ENCODE measurements at places on chromosomes 16 and 17.

DNA sequence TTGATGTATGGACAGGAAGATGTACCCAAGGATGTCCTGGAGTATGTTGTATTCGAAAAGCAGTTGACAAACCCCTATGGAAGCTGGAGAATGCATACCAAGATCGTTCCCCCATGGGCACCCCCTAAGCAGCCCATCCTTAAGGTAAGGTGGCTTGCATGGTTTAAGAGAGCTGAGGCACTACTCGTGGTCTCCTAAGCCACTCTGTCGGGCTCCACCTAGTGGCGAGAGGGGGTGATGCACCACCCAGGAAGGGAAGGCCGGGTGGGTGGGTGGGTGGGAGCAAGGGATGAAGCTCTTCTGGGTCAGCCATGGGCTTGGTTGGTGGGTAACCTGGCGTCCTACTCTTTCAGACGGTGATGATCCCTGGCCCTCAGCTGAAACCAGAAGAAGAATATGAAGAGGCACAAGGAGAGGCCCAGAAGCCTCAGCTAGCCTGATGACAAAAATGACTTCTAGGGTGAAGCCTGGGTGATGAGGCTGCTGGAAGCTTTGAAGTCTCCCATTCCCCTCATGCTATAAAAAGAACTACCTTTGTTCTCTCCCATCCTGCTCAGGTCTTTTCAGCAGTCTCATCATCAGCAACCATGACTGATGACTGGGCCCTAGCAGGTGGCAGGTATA lies 21.5 kb downstream of the GPR179 start:
- peak; percentile 83 for DNase-seq

DNA sequence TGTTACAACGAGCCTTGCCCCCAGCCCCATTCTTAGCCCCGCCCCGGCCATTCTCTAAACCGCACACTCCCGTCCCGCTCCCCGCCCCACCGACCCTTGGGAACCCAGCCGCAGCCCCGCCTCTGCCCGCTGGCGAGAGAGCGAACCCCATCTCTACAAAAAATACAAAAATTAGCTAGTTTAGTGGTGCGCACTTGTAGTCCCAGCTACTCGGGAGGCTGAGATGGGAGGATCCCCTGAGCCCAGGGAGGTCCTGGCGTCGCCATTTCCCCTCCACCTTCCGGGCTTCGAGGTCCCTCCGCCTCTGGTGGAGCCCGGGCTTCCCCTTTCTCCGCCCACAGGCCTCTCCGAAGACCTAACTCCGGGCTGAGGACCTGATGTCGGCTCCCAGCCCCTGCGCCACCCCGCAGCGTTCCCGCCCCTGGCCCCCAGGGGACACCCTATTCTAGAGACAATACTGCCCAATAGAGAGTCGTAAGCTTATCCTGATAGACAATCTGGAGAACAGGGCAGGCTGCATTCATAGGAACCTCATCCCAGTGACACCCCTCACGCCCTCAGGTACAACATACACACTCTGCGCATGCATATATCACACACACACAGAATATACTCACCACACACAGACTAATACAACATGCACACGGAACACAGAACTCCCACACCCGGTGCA lies 480 bp upstream of the PROCA1 start:
- peak; percentile 90 for DNase-seq

GRCh38 chr16:253833-254232 lies 19.2 kb downstream of the FAM234A start:
- no peak for DNase-seq

DNA sequence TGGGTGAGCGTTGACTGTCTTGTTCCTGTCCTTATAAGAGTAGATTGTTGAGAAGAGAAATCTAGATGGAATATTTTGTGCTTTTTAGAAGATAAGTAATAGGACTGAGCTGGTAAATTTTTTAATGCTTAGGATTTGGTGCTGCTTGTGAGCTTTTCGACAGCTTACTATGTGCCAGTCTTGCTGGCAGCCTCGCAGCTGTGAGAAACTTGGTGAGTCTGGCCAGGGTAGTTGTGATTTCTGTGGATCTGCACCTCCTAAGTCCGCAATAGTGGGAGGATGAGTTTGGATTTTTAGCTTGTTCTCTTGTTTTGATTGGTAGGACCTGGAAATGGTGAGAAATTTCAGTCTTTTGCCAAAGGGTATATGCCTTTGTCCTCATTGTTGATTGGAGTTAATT lies 3.6 kb downstream of the SOCS7 start:
- DNase-seq = no peak

DNA sequence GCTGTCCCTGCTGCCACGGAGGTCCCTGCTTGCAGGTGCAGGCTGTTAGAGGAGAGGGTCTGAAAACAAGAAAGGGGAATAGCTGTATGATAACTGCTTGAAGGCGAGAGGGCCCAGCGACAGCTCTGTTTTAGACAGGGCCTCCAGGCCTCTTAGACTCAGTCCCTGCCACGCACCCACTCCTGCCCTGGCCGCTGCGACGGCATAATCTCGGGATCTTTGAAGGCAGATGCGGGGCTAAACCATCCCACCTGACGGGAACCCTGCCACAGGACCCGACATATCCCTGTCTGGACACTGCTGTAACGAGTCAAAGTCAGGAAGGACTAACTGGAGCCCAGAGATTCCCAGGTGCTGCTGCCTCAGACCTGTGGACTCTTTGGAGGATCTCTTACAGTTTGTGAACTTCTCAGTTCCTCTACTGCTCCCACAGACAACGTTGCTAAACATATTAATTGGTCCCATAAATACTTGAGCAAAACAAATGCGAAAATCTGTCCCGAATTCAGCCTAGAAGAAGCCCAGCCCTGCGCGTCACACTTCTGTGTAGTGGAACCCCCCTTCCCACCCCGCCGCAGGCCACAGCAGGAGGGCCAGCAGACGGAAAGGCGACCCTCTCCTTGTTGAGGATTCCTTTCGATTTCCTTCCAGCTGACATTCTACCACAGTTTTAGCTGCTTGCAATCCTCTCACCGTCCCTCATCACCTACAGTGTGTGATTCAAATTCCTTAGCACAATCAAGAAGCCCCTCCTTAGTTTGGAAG lies 998 bp upstream of the TMEM11 start:
- peak; percentile 34 for DNase-seq

DNA sequence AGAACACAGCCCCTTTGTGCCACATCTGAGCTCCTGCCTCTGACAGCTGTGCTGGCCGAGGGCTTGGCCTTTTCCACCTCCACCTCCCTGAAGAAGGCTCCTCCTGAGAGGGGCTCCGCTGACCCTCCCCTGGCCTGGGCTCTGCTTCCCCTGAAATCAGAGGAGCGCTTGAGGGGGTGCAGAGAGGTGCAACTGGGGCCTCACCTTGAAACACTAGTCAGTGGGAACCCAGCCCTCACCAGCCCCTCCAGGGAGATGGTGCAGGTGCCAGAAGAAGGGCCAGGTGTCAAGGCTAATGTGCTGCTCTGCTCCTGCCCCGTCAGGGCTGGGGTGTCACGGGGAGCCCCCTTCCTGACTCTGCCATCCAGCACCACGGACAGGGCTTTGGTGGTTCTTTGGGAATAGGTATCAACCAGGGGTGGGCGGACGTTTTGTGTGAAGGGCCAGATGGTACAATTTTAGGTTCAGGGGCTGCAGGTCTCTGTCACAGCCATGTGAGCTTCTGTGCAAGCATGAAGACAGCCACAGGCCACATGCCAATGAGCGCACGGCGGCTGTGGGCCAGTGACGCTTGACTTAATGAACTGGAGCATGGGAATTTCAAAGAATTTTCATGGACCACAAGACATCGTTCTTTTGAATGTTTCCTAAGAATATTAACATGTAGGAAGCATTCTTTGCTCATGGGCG lies 2.1 kb upstream of the ZG16B start:
- no peak for DNase-seq

DNA sequence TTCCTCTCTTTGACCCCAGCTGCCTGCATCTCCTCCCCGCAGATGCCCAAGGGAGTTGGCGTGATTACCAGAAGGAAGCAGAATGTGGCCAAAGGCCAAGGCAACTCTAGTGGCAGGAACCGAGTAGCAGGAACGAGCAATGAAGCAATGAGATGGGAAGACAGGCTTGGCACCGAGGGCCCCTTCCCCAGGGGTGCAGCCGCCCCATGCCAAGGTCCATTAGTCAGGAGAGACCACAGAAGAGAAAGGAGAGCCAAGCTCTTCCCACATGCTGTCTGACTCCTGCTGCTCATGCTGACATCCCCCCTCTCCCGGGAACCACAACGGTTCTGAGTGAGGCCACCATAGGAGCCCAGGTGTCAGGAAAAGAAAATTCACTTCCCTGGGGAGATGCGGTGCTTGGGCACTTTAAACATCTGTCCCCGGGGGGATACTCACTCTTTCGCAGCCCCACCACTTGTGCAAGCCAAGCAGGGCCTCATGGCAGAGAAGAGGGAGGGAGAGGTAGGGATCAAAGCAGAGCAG lies 67.4 kb downstream of the MYO18A start:
- peak; percentile 63 for DNase-seq

DNA sequence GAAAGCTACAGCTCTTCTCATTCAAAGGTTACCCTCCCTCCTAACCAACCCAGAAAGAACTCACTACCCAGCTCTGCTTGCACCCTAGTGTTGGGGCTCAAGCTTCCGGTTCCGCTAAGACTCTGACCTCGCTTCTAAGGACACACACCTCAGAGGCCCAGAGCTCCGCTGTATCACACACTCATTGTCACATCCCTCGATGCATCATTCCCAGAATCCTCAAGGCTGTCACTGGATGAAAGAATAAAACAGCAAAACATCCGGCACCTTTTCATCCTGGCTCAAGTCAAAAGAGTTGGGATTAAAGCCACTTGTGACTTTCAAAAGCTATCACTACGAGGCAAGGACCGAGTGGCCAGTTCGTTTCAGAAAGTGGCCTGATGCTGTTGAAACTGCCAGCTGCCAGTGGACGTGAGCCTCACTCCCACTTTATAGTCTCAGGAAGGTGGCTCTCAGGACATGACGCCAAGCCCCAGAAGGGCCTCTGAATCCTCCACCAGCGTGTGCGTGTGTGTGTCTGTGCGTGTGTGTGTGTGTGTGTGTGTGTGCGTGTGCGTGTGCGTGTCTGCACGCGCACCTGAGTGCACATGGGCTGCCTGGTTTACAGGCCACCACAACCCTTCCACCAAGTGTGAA lies 29.0 kb downstream of the ZFHX3 start:
- DNase-seq = no peak

DNA sequence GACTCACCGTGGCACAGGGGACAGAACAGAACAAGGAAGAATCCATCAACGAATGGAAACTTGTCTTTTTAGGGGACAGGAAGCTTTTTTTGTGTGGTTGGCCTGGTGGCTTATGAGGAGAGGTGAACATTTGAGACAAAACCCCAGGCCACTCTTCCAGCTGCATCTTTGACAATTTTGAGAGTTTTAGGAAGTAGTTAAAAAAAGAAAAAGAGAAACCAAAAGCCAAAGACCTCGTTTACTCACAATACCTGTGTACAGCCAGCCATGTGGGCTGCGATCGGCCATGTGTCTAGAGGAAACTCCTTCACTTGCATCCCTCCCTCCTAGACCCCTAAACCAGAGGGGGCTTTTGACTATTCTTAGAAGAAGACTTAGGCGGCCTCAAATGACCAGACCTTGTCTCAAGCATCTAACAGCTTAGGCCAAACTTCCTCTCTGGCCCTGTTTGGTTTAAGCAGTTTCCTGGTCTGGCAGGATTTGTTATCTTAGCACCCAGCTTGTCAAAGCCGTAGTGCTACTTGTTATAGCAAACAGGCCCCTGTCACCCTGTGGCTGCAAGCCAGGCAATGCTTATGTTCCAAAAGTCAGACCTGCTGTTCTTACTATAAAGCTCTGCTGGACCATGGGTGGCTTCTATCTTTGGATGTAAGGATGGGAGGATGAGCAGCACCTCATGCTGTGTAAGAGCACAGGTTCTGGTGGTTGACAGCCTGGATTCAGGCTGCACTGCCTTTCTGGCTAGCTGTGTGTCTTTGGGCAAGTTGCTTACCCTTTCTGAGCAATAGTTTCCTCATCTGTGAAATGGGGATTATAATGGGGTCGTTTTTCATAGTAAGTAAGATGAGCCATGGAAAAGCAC lies 17.7 kb downstream of the KSR1 start:
- peak; percentile 55 for DNase-seq

DNA sequence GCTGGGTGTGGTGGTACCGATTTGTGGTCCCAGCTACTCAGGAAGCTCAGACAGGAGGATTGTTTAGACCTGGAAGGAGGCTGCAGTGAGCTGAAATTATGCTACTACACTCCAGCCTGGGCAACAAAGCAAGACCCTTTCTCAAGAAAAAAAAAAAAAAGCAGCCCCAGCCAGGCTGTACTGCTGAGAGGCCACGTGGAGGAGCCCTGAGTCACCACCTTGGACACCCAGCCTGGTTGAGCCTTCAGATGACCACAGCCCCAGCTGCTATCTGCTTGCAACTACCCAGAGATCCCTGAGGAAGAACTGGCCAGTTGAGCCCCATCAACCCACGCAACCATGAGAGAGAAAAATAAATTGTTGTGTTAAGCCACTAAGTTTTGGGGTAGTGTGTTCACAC lies 23.6 kb upstream of the GPRC5C start:
- DNase-seq = peak; percentile 24

- DNase-seq = no peak
Measured at GRCh38 chr17:74452841-74453661, 13.4 kb upstream of the CD300A start.

GRCh38 chr17:47913050-47913449 lies 17.0 kb downstream of the SP2 start:
- DNase-seq = no peak

DNA sequence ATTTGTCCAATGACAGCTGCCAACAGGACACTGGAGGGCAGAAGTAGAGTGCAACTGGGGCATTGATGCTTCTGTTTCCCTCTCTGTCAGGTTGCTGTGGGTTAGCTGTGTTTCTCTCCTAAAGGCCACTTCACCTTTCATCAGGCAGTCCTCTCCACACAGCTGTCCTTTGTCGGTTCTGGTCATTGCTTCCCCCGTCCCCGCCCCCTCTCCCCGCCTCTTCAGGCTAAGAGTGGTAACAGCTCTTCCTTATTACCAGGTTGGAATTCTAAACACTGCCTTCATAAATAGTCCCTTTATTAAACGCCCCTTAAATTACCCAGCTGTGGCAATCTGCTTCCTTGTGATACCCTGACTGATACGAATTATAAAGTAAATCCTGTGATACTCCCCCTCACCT lies 31.8 kb upstream of the NSRP1 start:
- peak; percentile 11 for DNase-seq

- no peak for DNase-seq
Measured at GRCh38 chr17:69213059-69213813, 15.4 kb downstream of the ABCA10 start.

- no peak for DNase-seq
Measured at GRCh38 chr17:57559226-57559625, 185.9 kb downstream of the CCDC182 start.

GRCh38 chr17:81666342-81667191 lies at the start of the genes CCDC137 and OXLD1:
Gene CCDC137, plus strand, starts transcription at chr17:81666737. Its CDS starts 30 bp downstream, at chr17:81666767.
Gene OXLD1, minus strand, starts transcription at chr17:81666605. Its CDS starts 28 bp downstream, at chr17:81666577.
- DNase-seq = peak; percentile 99

DNA sequence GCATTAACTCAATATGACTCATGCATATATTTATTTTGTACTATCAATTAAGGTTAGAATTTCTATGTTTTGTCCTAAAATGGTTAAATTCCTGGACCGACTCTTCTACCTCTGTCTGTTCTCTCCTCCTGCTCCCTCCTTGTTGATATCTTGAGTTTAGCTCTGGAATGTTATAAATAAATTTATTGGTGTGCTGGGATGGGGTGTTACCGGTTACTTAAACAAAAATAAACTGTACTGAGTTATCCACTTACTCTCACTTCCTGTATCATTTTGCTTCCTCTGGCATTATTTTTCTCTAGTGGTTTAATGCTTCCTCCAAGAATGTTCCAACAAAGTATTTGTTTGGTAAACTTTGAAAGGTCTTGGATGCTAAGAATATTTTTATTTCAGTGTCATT lies 120.1 kb downstream of the ABCA8 start:
- peak; percentile 38 for DNase-seq

GRCh38 chr17:28469376-28469775 lies 4.1 kb upstream of the SLC13A2 start:
- no peak for DNase-seq
